ENCODE measurements at places on chromosomes 7 and 10.

- no peak for DNase-seq
Measured at GRCh38 chr7:117251687-117252086, 71.2 kb downstream of the WNT2 start.

GRCh38 chr7:53600296-53600695, 564.9 kb downstream of the POM121L12 start:
- DNase-seq, result no peak

GRCh38 chr7:44645254-44645653, 38.8 kb downstream of the OGDH start:
- DNase-seq, result no peak

DNA sequence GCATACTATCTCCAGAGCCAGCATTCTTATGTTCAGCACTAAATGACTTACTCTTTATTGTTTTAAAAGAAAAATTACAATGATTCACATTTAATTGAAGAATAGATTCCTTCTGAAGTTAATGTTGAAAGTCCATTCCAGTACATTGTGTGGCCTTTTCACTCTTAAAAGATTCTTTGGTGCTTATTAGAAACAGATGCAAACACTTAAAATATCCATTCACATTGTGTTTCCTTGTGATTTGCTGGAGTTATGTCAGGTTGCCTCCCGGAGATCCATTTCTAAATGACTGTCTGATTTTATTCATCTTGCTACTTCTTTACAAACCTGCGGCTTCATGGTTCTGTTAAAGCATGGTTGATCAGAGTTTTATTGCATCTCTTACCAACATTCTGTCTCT, 152.8 kb downstream of the FOXP2 start:
- DNase-seq, result no peak

- DNase-seq, result no peak
Measured at GRCh38 chr10:89129911-89130310, 77.2 kb downstream of the CH25H start.

DNA sequence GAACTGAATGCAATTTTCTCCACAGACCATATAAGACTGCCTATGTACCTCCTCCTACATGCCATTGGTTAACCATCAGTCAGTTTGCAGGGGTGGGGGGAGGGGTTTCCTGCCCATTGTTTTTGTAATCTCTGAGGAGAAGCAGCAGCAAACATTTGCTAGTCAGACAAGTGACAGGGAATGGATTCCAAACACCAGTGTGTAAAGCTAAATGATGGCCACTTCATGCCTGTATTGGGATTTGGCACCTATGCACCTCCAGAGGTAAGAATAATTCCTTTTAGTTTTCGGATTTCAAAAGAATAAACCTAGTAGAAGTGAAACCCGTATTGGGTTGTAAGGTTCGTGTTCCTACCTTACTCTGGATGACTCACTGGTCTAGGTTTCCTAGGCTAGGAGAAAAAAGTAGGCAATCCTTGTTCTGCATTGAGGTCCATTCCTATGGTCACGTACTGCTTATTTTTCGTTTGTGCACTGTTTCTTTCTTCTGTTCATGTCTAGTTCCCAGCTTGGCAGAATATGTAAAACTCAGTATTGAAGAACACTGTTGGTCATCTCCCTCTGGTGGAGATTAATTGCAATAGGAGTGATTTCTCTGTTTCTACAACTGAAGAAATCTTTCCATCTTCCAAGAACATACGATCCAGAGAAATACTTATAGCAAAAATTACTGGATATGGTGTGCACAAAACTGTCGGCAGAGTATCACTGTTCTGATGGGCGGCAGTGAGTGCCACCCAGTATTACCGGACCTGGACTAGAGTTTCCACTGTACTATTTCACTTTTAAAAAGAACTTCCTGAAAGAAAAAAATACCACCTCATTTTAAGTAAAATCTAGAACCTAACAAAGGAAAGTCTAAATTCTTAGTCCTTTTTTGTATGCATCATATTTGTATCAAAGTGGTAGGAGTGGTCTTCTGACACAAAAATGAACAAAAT, at the start of gene AKR1C3:
TSS of gene AKR1C3 (plus strand) at position 150 of the 941 bp plus-strand sequence. CDS start at position 181, 31 bp downstream.
- DNase-seq, result no peak
